ENCODE measurements at places on chromosomes 4 and X.

DNA sequence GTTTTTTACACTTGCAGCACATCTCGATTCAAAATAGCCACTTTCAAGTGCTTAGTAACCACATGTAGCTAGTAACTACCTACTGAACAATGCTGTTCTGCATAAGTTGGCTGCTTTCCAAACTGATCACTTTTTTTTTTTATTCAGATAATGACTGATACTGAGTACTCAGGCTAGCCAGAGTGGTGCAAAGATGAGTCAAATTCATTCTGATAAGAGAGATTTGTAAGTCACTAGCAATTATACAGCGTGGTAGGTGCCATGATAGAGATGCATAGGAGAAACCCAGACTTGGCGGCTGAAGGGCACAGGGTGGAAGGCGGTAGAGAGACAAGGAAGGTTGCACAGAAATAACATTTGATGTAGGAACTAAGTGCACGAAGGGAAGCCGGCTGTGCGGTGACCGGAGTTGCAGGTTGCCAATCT is 357 bp upstream of the IGBP1 start:
- no peak for ATAC-seq

DNA sequence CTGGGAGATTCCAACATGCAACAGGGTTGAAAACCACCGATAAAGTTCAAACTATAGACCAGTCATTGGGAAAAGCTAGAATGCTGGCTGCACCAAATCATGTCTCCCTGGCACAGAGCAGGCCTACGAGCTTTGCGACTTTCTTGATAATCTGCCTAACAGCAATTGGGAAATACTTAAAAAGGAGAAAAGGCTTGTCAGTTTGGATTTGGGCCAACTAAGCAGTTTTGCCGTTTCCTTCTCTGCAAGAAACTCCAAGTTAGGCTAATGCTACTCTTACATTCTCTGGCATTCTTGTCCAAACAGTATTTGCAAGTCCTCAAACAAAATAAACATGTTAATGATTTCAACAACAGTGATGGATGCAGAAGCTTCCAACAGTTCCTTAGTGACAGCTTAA is 87.9 kb downstream of the PDK3 start:
- ATAC-seq: no peak

- no peak for ATAC-seq
Observed at GRCh38 chrX:105313596-105313995, 93.1 kb upstream of the TEX13A start.

DNA sequence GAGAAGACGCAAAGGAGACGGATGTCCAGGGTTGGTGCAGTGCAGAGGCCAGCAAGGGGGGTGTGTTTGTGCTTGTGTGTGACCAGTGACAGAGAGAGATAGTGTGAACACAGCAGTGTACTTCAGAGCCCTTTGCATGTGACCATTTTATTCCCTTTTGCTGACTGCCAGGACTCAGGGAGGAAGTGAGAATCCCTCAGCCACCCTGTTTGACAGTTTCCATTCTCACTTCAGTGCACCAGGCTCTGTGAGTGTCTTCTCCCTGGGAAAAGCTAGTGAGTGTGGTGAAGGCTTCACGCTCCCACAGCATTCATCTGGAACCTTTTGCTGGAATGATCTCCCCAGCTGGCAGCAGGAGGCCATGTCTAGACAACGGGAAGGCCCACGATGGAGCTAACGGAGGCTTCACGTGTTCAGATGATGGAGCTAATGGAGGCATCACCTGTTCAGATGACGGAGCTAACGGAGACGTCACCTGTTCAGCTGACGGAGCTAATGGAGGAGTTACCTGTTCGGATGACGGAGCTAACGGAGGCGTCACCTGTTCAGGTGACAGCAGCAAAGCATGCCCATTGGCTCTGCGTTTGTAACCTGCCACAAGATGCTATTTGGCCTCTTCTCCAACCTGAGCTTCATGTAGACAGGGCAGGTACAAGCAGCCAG is 195.4 kb downstream of the AFAP1 start:
- ATAC-seq: peak; percentile 26

DNA sequence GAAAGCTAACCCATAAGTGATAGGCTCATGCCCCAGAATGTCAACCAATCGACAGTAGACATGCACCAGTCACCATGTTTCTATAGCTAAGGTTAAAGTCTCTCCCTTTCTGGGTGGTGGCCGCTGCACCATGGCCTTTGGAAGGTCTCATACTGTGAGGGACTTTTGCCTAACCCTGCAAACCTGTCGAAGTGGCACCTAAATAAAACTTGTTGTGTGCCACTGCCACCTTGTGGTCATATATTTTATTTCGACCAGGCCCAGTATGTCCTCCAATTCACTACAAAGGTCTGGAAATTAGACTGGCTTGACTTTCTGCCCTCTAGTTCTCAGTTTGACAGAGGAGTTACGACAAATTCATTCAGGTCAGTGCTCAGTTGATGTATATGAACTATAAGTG is 163.1 kb downstream of the SMARCA1 start:
- no peak for ATAC-seq

DNA sequence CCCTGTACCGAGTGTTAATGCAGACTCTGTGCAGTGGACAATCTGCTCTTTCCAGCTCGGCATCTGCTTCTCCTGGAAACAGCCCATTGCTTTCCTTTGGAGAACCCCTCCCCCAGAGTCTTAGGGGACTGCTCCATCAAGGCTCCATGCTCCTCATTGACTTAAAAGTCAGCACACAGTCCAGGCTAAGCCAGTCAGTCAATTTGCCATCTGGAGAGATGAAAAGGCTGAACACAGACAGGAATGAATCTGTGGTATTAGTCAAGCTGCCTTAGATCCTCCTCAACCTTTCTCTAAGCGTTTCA is 20.3 kb downstream of the ATP8A1 start:
- ATAC-seq: no peak
